Omental fat pad (tissue), 4 donors: ENCODE measurements at places on chromosomes 3 and 15.

DNA sequence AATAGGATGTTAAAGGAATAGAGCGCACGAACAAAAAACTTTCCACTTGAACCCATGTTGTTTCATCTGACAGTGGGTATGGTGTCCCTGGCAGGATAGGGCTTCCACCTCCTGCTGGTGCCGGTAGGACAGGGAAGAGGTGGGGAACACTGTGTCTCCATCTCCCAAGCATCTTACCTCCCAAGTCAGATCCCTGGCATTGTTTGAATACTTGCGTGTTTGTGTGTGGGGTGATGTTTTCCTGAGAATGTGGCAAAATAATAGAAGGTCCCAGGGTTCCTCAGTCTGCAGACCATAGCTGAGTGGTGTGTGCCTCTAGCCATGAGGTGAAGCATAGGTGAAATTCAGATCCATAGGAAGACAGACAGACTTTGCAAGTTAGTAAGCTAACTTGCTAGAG, 119.4 kb downstream of the IGF1R start:
- DNase-seq = no peak

DNA sequence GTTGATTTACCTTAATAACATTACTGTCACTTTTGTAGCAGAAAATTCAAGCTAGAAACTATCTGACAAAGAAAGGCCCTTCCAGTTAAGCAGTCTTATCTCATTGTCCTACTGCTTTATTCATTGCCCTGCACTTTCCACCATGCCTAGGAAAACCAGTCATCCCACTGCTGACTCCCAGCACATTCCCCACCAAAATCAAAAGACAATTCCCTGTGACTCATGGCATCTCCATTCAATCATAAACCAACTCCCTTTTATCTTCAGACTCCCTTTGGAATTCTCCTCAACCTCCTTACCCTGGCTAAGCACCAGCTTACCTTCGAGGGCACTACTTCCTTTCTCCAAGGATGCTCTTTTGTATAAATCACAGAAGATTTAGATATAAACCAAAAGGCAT, 184.3 kb downstream of the PLCH1 start:
- DNase-seq = no peak

DNA sequence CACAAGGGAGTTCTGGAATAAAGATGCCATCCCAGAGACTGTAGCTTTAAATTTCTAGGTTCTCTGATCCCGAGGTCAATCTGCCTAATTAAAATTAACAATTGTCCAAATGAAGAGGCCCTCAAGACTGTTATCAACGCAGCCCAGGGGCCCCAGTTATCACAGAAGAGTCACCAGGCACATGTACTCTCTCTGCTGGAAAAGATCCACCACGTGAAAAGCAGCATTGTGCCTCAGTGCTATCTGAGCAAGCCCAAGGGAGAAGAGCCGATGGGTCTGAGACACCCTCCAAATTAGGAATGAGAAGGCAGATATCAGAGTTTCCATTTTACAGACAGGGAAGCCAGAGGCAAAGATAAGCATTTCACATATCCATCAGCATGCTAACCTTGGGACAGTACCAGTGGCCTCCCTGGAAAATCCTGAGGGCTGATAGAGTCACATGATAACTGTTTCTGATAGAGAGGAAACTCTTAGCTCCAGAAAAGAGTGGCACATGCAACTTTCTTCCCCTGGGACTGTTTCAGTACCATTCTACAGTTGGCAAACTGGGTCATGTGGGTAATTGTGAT, 55.5 kb downstream of the ITGB5 start:
- no peak for DNase-seq

DNA sequence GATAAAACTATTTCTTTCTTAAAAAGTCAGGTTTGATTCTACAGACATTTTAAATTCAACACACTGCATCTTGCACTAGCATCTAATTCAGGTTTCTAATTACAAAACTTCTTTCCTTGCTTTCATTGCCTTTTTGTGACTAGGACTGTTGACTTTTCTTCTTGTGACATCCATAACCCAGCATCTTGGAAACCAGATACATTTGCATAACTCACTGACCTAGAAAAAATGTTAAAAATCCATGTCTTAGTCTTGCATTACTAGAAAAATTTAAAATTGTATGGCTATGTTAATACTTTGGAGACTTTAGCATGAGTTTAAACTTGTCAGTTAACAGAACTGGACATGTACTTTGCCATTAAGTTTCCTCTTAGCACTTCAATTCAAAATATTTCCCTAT, 72.7 kb downstream of the DTWD1 start:
- DNase-seq = no peak

DNA sequence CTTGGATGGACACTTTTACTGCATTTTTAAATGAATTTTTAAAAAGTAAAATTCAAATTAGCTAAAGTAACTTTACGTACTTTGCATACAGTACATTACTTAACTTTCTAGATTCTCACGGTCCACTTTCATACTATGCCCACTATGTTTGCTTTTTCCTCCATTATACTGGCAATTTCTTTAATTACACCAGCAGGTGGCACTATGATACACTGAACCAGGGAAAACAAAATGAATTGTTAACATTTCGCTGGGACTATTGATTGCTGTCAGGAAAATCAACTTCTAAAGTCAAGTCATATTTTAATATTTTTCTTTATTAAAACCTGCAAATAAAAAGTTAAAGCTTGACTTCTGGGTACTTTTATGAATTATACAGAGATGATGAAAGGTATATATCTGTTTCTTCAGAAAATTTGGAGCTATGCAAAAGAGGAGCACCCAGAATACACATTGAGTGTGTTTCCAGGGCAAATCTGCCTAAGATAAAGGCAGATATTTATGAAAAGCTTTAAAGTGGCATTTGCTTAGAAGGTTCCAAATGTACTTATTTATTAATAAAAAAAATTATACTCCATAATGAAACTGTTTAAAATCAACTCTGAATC, 21.8 kb upstream of the POU1F1 start:
- no peak for DNase-seq

GRCh38 chr15:58546635-58547627, 115.1 kb downstream of the LIPC start:
- DNase-seq = no peak

DNA sequence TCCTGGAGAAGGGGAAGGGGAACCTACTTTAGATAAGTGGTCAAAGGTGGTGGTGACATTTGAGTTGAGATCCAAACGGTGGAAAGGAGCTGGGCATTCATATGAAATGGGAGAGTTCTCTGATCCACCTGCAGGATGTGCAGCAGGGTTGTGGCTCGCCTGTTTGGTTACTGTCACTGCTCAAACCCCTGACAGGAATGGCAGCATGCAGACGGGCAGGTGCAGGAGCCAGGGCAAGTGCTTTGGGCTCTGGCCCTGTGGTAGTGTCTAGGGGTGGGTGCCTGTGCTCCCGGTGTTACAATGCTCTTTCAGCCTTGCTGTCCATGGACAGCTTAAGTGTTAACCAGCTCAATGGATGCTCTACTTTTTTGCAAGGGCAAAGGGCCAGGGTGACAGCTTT, 18.5 kb downstream of the PAQR9 start:
- DNase-seq = no peak
